GF-D8 (cell line): ENCODE measurements at places on chromosomes 12 and 14.

GRCh38 chr14:105528586-105529318 is 2.4 kb downstream of the TMEM121 start:
- no peak for DNase-seq

- no peak for DNase-seq
These were observed 121.7 kb downstream of the CHST11 start for GRCh38 chr12:104578453-104578852.

DNA sequence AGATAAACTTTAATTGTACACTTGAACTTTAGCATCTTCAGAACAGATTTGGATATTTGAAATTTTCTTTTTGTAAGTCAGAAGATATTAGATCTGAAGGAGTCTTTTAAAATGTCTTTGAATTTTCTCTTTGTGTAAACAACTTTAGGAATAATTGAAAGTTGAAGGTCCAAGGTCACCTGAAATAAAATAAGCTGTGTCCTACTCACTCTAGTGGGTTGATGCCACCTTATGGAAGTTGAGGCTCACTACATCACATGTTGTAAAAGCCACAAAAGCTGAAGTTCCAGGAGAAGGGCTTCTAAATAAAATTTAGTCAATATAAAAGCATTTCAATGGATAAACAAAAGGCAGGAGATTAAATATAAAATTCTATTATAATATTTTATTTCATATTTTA is 122.0 kb upstream of the ATXN7L3B start:
- no peak for DNase-seq

DNA sequence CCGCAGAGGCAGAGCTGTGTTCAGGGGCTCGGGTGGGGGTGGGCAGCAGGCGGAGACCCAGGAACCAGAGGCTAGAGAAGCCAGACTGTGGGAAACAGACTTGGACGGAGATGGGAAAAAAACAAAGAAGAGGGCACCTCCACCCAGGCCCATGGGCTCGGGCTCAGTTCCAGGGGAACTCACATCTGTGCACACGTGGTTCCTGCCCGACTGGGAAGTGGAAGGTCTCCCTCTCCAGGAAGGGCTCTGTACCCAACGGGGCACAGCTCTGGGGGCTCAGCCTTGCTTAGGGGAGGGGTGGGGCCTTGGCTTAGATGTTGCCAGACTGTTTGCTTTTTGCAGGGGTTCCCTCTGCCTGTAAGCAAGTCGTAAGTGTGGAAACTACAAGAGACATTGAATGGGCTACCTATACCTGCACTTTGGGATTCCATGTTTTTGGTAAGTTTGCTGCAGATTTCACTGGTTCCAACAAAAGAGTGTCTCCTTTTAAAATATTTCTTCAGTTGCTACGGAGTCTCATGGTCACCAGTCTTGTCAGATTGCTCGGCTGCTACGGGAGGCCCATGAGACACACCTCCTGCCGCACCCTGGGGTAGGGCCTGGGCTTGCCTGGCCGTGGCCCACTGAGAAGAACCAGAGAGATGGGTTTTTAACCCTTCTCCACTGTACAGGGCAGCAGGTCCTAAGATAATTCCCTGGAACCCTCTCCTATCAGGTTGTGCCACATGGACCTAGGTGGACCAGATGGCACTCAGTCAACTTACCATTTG is 127.6 kb upstream of the EVL start:
- no peak for DNase-seq

DNA sequence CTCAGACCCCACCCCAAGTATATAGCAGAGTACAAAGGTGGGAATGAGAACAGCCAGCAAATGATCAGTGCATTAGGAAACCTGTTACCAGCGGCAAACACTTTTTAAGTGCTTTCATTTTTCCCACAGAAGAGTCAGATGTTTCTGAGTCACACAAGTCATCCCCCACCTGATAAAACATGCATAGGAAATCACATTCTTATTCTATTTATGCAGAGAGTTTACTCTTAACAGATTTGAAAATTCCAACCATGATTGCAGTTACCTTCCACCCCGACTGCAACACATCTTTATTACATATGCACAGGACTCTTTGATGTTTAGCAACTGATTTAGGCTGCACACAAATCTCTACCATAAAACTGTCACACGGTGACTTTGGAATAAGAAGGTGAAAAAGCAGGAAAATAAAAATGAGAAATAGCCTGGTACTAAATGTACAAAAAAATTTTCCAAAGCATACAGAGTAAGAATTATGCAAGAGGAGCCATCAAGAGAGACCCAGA is 236.4 kb downstream of the PAWR start:
- DNase-seq, result no peak

DNA sequence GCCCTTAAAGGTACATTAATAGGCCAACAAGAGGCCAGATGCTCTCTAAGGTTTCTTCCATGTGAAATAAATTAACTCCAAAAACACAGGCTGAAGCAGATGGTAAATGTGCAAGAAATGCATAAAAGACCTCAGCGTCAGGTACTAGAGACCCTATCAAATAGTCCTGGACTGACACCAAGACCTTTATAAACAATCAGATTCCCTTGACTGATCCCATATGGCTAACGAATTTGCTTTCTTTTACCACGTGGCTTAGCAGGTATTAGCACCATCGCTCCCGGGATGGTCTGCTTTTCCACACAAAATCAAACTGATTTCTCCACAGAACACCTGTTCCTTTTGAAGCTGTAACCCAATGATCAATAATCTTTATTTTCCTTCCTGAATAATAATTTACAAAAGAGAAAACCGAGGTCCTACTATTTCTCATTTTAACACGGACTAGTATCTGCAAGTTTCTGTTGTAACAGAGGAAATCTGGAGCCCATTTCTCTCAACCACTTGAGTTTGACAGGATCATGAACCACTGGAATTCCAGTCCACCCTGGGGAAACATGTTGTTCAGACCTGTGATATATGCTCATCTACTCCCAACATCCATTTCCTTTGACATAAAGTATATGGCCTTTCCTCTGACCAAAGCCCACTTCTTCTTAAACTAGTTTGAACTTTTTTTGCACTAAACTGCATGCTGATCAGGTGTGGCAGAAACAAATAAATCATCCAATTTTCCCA is 48.2 kb upstream of the DAAM1 start:
- no peak for DNase-seq

DNA sequence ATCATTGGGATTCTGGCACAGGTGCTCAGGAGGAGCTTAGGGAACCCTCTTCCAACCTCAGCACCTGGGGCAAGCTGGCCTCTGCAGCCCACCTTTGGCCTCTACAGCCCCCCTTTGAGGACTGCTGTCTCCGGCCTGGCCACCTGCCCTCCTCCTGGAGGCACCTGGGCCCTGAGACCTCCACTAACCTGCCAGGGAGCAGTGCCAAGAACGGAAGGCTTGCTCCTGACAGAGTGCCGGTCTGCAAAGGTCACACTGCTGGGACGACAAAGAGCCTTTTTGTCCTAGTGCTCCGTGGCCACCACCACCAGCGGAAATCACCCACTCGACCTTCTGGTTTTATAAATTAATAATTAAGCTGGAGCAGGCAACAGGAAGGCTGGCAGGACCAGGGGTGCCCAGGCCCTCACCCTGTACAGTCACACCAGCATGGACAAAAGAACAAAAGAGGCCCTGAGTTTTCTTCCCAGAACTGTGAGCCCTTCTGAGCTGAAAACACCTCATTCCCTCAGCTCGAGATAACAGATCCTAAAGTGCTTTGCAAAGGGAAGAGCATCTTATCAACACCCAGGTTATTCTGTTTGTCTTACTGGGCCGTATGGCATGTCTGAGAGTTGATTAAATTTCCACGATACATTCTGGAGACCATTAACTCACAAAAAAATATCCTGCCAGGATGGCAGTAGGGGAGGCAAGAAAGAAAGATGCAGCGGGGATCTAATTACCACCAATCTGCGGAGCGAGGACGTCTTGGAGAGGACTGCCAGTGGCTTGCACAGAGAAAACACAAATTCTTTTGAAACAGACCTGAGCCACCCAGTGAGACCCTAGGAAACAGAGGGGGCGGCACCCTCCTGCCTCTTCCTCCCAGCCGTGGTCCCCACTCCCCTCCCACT is 8.2 kb downstream of the TESC start:
- DNase-seq, result no peak

- peak; percentile 79 for DNase-seq
These were observed 18.8 kb downstream of the TTC7B start for GRCh38 chr14:90797451-90797850.

DNA sequence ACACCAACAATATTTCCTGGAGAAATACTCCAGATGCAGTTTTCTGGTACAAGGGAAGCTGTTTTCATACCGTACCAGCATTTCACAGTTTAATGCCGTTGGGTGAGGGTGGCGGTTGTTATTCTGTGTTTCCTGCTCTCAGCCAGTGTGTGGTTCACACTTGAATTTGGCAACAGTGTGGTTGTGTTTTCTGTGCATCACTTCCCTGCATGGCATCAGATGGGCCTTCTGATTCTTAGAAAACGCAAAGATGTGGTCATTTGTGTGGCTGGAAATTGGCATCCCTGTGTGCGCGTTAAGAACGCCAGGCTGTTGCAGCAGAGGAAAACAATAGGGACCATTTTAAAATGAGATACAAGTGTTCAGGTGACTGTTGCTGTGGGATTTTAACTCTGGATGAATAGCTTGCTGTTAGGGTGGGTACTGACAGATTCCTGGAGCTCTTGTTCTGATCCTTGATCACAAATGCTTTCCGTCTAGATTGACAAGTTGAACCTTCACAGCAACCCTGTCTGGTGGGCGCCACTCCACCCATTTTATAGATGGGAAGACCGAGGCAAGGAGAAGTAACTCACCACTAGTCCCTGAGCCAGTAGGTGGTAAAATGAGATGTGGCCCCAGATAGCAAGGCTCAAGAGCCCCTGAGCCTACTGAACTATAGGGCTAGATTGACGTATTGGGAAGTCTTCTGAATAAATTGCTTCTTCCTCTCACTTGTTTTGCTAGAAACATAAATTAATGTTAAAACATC is 231.2 kb downstream of the CHST11 start:
- DNase-seq, result peak; percentile 98
